ENCODE measurements at places on chromosomes 11 and 22. TPM values are rescaled to one million over a fixed set of nuclear protein-coding genes. Genes with fewer than 3 reads are reported as not detected.

The BIK gene
- not detected for total RNA-seq

The NLRP6 gene
- 3.0 TPM for total RNA-seq

The SEPTIN3 gene
- total RNA-seq: not detected

The APOBEC3G gene
- total RNA-seq: 237 TPM

The SNX15 gene
- 27.1 TPM for total RNA-seq

The TLCD5 gene
- total RNA-seq: not detected

The OR4C12 gene
- total RNA-seq: not detected

The ZBED5 gene
- 40.0 TPM for total RNA-seq

The ARHGAP8 gene
- total RNA-seq: 32.6 TPM
